AG09309 (cell line): ENCODE measurements at places on chromosomes 11 and 22.
A peak's percentile ranks its signal among the peaks of the same experiment; 100 is the strongest.

DNA sequence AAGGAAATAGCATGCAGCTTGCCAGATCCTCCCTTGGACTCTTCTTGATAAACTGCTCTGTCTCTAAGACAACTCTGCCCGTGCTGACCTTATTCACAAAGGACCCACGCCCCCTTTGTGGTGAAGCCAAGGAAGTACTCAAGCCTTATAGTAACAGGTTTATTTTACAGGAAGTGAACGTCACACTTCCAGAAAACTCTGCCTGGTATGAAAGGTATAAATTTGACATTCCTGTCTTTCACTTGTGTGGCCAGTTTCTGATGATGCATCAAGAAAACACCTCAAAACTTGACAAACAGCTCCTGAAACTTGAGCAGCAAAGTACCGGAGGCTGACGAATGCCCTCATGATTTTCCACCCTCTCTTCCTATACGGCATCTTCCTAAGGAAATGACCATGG lies 12.5 kb upstream of the PELI3 start:
- no peak for DNase-seq

DNA sequence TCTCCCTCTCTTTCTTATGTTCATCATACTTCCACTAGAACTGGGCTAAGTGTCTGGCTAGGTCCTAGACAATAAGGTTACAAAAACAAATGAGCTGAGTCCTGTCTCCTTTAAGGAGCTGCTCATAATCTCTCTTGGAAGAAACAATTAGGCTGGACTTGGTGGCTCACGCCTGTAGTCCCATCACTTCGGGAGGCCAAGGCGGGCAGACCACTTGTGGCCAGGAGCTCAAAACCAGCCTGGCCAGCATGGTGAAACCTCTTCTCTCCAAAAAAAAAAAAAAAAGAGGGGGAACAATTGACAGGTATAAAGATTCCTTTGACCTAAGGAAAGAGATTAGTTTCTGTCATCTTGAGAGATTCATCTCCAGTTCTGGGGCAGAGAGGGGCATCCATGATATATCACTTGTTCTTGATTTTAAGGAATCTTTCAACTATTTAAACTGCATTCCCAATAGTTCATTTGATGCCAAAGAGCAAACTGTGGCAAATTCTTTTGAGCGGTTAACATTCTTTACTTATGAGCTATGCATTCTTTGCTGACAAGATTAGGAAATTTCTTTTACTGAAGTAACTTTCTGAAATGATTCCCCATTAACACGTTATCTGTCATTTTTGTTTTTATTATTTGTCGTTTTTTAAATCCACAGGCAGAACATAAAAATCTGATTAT lies 125.5 kb downstream of the C11orf87 start:
- peak; percentile 71 for DNase-seq

GRCh38 chr22:34951212-34951611 lies 114.7 kb upstream of the ISX start:
- no peak for DNase-seq

GRCh38 chr22:44934454-44934735 lies 75.4 kb downstream of the PHF21B start:
- no peak for DNase-seq

DNA sequence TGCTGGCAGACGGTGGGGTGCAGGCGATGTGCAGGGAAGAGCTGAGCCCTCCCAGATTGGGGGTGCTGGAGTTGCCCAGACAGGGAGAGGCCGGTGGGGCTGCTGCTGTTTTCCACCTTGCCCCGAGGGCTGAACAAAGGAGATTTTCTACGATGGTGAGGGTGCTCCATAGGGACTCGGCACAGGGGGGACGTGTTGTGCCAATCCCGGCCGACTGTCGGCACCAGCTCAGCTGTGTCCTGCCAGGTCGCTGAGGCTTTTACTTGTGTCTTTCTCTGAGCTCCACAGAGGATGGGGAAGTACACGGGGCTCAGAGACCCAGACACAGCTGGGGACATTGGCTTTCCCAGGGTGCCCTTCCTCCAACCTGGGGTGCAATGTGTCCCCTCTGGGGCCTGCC lies 816.8 kb downstream of the BRD1 start:
- DNase-seq, result no peak

GRCh38 chr11:85848006-85848405 lies 7.2 kb upstream of the CCDC83 start:
- no peak for DNase-seq

- no peak for DNase-seq
Measured at GRCh38 chr11:117160826-117161225, 16.7 kb downstream of the PAFAH1B2 start.

- no peak for DNase-seq
Measured at GRCh38 chr11:23846902-23847422, 649.9 kb upstream of the LUZP2 start.

- DNase-seq, result no peak
Measured at GRCh38 chr22:36359470-36359996, 28.2 kb downstream of the MYH9 start.
